ENCODE measurements at places on chromosomes 7 and 10. TPM values are rescaled to one million over a fixed set of nuclear protein-coding genes. Genes with fewer than 3 reads are reported as not detected.

DNA sequence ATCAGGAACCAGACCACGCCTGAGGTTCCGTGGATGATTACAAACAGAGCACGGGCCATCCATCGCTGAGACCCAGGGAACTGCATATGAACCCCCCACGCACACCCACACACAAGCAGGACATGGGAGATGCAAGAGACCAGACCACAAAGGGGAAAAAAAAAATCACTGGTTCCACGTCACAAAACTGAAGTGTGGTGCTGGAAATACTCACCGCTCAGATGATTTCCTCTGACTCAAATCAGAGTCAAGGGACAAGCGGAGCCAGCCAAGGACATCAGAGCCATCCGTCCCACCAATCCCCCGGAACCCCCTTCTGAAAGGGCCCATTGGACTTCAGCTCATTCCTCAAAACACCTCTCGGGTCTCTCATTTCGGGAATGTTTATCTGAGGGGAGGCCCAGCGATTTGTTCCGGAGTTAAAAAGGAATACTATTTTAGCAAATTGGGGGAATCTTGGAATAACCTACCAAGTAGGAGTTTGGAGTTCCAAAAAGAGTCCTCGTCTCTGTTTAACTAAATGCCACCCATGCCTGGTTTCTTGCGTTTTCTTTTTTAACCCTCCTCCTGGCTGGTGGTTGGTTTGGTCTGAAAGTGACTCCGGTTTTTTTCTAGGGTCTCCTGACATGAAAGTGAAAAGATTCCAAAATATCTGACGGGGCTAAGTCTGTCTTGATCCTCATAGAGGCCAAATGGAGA lies 15.0 kb downstream of the SNX8 start:
- peak; percentile 50 for DNase-seq

DNA sequence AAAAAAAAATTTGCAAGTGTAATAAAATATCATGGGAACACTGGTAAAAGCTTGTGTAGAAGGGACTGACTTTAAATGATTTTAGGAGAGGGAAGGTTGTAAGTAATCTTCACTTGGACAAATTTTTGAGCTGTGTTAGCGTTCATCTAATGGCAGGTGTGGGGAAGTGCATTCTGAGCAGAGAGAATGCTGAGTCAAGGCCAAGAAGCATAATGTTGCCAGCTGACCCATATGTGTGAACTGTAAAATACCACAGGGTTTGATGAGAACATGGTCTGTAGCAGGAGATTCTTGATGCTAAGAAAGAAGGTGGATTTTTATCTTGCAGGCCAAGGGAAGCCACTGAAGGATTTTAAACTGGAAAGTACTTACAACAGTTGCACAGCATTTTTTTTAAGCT lies 98.2 kb upstream of the ZNF32 start:
- no peak for DNase-seq

GRCh38 chr10:80252296-80252887 lies 37.1 kb downstream of the MAT1A start:
- DNase-seq = no peak

DNA sequence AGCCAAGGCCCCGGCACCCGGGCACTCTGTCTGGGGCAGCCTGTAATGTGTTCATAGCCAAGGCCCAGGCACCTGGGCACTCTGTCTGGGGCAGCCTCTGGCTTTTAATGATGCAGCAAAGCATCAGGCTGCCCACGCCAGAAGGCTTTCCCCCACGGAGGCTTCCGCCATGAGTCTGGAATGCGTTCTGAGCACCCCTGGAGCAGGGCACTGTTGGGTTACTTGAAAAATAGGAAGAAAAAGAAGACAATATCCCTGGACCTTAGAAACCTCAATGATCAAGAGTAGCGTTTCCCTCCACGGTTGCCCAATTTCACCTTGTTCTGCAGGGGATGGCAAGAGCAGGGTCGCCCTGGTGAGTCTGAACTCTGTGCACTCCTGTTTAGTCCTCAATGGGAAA lies 565.0 kb downstream of the PTPRN2 start:
- DNase-seq = no peak

GRCh38 chr7:159370-160270 lies 32.8 kb upstream of the FAM20C start:
- DNase-seq = no peak

GRCh38 chr7:91292506-91292905 lies 28.3 kb downstream of the FZD1 start:
- no peak for DNase-seq

GRCh38 chr7:12701433-12701832 lies 14.0 kb downstream of the ARL4A start:
- DNase-seq = no peak

GRCh38 chr7:70229242-70229641 lies 631.0 kb downstream of the AUTS2 start:
- no peak for DNase-seq

GRCh38 chr10:98268694-98269431 lies 869 bp upstream of the LOXL4 start:
- no peak for DNase-seq

- DNase-seq = no peak
These were observed 136.3 kb downstream of the POLR1F start for GRCh38 chr7:19572566-19572965.

DNA sequence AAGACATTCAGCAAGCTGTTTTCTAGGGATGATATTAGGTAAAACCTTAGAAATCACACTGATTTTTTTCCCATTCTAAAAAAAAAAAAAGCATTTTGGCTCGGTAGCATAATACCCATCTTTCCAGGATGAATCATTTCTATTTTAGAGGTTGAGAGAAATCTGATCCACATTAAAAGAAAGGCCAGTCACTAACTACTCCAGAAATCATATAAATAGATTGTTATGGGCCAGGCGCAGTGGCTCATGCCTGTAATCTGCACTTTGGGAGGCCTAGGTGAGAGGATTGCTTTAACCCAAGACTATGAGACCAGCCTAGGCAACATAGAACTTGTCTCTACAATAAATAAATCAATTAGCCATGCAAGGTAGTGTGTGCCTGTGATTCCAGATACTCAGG lies 164.3 kb downstream of the BAMBI start:
- DNase-seq = no peak

Gene MKI67
- 196 TPM for total RNA-seq

All from activated naive CD8-positive, alpha-beta T cell treated with anti-CD3 and anti-CD28 coated beads for 36 hours (primary cell).